ENCODE measurements at places on chromosomes 12 and 14.
A peak's percentile ranks its signal among the peaks of the same experiment; 100 is the strongest.

- peak; percentile 75 for DNase-seq
Observed at GRCh38 chr12:92624236-92624635, 78.6 kb upstream of the PLEKHG7 start.

GRCh38 chr12:69247268-69248018 is 8.1 kb downstream of the CPSF6 start:
- no peak for DNase-seq

DNA sequence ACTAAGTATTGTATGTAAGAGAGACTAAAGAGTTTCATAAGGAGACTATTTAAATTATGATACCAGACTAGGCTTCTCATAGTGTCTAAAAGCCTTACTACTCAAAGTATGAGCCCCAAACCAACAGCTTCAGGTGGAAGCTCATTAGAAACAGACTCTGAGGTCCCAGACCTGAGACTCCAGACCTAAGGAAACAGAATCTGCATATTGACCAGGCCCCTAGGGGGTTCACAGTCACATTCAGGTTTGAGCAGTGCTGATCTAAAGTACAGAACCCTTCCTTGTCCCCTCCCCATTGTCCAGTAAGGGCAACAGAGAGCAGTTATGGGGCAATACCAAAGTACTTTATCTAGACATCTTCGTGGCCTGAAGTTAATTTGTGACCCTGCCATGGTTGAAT is 87.7 kb downstream of the SSPN start:
- DNase-seq = no peak

DNA sequence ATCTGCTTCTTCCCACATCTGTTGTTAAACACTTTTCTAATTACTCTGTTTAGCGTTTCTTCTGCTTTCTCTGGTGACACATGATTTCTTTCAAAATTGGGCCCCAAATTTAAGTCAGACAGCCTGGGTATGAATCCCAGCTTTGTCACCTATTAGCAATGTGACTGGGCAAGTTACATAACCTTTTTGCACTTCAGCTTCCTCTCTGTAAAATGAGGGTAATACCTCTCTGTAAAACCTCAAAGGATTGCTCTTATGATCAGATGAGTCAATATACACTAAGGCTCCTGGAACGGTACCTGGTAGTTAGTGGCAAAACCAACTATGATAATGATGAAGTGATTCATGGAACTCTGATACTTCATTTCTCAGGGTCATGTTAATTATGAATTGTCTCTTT is 33.0 kb downstream of the E2F7 start:
- DNase-seq = no peak

- no peak for DNase-seq
Observed at GRCh38 chr12:70059373-70059772, 183.9 kb upstream of the CNOT2 start.

DNA sequence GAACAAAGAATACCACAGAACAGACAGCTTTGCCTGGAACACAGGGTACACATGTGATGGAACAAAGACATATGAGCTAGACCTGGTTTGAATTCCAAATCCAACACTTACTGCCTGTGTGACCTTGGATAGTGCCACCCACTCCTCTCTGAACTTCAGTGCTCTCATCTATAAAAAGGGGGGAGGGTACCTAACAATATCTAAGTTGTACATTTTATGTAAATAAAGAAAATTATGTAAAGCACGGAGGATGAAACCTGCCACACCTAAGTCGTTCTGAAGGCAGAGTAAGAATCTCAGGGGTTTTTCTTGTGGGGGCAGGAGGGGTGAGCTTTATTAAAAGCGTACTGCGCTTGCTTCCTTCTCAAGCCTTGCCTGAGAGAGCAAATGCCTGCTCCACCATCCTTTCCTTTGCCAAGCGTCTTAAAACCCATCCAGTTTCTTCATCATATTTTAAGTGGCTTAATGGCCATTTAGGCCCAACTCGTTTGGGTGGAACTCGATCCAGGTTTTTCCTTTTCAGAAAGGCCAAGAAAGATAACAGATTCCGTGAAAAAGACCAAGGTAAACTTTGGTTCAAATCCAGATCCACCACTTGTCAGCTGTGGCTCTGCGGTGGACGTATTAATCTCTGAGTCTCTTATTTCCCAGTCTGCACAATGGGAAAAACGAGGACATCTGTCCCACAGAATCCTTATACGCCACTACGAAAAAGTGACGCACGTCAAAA is 946 bp downstream of the DDX24 start:
- DNase-seq = peak; percentile 87

DNA sequence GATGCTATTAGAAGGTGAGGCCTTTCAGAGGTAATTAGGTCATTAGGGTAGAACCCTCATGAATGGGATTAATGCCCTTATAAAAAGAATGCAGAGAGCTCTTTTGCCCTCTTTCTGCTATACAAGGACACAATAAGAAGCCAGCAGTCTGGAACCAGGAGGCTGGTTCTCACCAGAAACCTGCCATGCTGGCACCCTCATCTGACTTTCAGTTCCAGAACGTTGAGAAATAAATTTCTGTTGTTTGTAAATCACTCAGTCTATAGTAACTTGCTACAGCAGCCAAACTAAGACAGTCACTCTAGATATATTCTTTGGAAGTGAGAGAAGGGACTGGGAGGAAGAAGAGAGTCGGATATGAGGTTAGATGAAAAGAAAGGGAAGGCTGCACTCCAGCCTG is 125.0 kb upstream of the MYF6 start:
- DNase-seq = no peak

GRCh38 chr12:74770552-74770951 is 232.9 kb downstream of the ATXN7L3B start:
- peak; percentile 25 for DNase-seq

DNA sequence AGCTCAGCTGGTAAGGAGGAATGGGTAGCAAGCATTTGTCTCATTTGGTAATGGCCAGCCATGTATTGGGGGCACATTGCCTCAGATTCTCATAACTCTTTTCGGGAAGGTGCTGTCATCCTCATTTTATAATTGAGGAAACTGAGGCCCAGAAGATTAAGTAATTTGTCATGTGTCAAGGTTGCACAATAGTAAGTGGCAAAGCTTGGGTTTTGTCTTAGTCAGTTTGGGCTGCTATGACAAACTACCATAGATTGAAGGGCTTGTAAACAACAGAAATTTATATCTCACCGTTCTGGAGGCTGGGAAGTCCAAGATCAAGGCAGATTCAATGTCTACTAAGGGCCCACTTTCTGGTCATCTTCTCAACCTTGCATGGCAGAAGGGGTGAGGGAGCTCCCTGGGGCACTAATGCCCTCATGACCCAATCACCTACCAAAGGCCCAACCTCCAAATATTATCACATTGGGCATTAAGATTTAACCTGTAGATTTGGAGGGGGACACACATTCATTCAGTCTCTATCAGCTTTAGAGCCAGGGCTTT is 99.6 kb downstream of the SRGAP1 start:
- DNase-seq = no peak

GRCh38 chr12:41362510-41362909 is 174.4 kb downstream of the PDZRN4 start:
- DNase-seq = no peak

DNA sequence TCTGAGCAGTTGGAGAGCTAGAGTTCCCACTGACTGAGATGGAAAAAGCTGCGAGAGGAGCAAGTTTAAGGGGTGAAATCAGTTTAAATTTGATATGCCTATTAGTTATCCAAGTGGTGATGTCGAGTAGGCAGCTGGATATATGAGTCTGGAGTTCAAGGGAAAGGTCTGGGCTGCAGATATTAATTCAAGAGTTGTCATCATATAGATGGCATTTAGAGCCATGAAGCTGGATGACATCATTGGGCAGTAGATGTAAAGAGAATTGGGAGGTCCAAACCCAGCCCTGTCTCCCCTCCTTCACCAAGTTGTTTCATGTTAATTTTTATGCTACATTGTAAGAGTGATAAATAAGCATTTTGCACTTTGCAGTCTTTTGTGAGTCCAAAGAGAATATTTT is 898.1 kb downstream of the GALC start:
- no peak for DNase-seq

DNA sequence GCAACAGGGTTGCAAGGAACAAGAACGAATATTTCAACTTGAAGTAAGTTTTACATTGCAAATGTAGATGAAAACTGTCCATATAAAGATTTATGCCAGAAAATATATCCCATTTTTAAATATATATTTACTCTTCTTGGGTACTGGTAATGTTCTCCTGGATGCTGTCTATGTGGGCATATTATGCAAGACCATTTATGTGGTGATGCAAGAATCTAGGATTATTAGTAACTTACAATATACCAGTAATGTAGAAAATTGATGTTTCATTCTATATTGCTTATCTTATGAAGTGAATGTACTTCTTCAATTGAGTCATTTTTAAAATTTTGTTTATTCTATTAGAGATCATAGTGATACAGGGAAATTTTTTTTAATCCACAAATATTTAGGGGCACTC is 25.1 kb downstream of the FGFR1OP2 start:
- no peak for DNase-seq

DNA sequence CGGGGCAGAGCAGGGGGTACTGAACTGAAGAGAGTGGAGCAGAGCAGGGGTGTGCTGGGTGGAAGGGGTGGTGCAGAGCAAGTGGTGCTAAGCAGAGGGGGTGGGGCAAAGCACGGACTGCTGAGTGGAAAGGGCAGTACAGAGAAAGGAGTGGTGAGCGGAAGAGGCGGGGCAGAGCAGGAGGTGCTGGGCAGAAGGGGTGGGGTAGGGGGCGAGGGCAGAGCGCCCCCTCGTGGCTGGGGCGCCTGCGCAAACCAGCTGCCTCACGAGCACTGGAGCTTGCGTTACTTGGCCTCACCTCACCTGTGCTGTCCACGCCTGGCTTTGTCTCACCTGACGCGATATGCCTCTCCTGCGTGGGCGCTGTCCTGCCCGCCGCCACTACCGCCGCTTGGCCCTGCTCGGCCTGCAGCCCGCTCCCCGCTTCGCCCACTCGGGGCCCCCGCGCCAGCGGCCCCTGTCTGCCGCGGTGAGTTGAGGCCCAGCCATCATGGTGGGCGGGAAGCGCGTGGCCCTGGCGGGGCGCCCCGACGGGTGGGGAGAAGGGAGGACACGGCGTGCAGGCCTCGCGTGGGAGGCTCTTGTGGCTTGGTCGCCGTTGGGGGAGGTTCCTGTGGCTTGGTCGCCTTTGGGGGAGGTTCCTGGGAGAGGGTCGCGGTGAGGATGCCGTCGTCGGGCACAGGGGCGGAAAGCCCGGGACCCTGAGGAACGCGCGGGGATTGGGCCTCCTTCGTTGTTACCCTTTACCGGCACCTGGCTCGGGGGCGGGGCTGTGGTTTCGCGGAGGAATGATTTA is at the start of gene COX8C:
Gene COX8C (plus strand): TSS at position 257 of the 796 bp plus-strand sequence. CDS start 87 bp downstream, at position 344.
- no peak for DNase-seq

Measured in myocyte (in vitro differentiated cells).